ENCODE measurements at places on chromosomes 7 and 10. TPM values are rescaled to one million over a fixed set of nuclear protein-coding genes. Genes with fewer than 3 reads are reported as not detected.

DNA sequence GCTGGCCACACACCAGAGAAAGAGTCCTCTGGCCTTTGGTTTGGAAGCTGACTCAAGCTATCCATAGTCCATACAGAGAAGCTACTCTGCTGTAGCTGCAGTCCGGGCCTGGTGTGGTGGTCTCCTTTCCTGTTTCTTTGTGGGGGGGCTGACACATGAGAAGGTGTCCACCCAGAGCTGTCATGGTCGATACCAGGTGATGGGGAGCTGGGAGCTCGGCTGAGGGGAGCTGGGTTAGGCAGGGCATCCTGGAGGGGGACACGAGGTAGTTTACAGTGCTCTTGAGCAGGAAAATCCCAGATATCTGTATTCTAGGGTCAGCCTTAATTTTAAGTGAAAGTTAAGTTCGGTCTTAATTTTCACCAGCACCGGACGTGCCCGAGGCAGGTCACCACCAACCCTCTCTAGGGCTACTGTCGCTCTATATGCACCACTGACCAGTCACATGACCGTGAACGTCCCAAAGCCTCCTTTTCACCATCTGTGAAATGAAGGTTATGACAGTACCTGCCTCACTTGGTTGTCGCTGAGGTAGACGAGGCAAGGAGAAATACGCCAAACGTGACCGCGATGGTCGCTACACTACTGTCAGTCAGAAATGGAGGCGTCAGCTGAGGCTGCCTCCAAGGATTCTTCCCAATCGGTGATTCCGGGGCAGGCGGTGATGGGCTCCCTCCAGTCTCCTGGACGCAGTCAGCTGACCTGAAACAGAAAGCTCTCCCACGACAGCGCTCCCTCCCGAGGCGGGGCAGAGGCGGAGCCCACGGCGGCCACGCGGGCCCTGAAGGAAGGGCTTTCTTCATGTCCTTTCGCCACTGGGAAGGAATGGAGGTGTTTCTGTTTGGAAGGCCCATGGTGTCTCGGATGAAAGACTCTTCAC is 69.4 kb upstream of the SHH start:
- H3K27me3 ChIP-seq: no peaks in the 10 kb centered on the region
- H3K4me3 ChIP-seq: no peak overlapping the region
- H3K27ac ChIP-seq: no peak overlapping the region
- DNase-seq: no peak
- H3K36me3 ChIP-seq: no peaks in the 10 kb centered on the region

The SFRP5 gene
- not detected for total RNA-seq

DNA sequence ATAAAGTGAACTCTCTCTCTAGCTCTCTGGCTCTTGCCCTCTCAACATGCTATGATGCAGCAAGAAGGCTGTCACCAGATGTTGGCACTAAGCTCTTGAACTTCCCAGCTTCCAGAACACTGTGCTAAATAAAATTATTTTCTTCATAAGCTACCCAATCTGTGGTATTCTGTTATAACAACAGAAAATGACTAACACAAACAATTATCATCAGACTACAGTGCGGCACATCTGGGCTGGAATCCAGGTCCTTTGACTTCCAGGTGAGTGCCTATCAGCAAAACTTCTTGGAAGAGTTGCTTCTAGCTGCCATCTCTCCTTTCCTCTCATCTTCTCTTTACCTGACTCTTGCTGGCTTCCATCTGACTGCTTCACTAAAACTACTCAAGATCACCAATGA is 20.4 kb downstream of the HTR7 start:
- DNase-seq: no peak
- no peaks in the 10 kb centered on the region for H3K4me1 ChIP-seq
- H3K27ac ChIP-seq: no peak overlapping the region
- H3K27me3 ChIP-seq: peaks cover 2% of the 10 kb centered on the region
- H3K36me3 ChIP-seq: no peaks in the 10 kb centered on the region

The DOCK4 gene
- 164 TPM for total RNA-seq

GRCh38 chr10:71344154-71344925 is 25.3 kb downstream of the SLC29A3 start:
- DNase-seq: no peak
- no peaks in the 10 kb centered on the region for H3K27me3 ChIP-seq
- no peaks in the 10 kb centered on the region for H3K36me3 ChIP-seq
- no peak overlapping the region for H3K27ac ChIP-seq
- H3K4me3 ChIP-seq: no peak overlapping the region
- H3K4me1 ChIP-seq: peaks cover 2% of the 10 kb centered on the region

The LDB1 gene
- total RNA-seq: 67.7 TPM

The PAXIP1 gene
- 15.8 TPM for total RNA-seq

Data from endothelial cell of umbilical vein (primary cell).